Stomach (tissue), 19 donors: ENCODE measurements at places on chromosomes 7 and 10. TPM values are rescaled to one million over a fixed set of nuclear protein-coding genes. Genes with fewer than 3 reads are reported as not detected.

Gene PNLIP
- total RNA-seq: not detected

- DNase-seq: no peak
These were observed 66.8 kb upstream of the DNAJB6 start for GRCh38 chr7:157270060-157270444.

Gene MYOZ1
- not detected for total RNA-seq

- DNase-seq: no peak
These were observed 123.6 kb downstream of the CCSER2 start for GRCh38 chr10:84452003-84452402.

Gene POLR2J3
- 33.8 TPM for total RNA-seq

Gene ADARB2
- total RNA-seq: 4.1 TPM
